ENCODE measurements at places on chromosomes 4 and X.
A peak's percentile ranks its signal among the peaks of the same experiment; 100 is the strongest.

DNA sequence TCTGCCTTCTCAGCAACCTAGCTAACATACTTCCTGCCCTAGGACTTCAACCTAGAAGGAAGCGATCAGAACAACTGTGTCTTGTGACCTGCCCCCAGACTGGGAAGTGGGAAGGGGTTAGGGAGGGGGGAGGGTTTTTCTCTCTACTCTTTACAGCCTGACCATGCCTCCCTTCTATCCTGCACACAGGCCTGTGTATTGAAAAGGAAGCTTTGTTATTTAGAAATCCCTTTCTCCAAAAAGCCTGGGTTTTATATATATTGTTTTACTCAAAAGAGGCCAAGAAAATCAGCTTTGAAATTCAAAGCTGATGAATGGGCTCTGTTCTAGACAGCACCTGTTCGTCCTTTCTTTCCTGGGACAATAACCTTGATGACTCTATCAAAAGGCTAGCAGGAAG is 35.2 kb upstream of the SMS start:
- DNase-seq = no peak

- DNase-seq = no peak
Observed at GRCh38 chrX:113833096-113834055, 750.5 kb upstream of the HTR2C start.

DNA sequence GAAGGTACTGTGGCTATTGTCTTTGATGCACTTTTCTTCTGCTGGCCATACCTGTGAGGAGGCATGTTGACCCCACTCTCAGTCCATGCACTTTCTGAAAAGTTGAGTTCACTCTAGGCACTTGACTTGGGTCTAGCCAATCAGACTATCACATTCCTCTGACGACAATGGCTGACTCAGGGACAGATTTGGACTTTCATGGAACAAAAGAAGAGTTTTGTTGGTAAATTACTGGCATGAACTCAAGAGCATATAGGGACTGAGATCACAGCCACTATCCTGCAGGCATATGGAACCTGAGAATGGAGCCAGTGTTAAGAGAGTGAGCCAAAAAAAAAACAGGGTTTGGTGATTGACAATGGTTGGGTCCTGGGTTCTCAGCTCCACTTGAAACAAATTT is 24.6 kb upstream of the CXCL6 start:
- DNase-seq = no peak

DNA sequence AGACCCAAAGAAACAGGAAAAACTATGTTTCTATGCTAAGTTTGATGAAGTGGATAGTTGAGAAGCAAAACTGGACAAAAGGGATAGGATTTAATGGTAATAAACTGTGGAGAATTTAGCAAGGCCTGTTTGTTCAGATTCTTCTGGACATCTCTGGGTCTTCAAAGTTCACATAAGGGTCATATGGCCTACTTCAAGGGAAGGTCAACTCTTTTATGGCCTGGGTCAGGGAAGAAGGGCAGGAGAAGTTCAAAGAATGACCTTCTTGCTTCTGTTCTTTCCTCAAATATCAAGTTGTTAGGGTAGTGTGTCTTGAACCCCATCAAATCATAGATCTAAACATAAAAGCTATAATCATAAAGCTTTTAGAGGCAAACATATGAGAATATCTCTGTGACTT is 102.7 kb downstream of the SOWAHB start:
- no peak for DNase-seq

GRCh38 chrX:109472939-109473735 is 8.7 kb downstream of the GUCY2F start:
- peak; percentile 66 for DNase-seq

GRCh38 chr4:54109241-54110018 is 9.5 kb downstream of the GSX2 start:
- DNase-seq = no peak

GRCh38 chrX:12058087-12058486 is 80.2 kb upstream of the FRMPD4 start:
- DNase-seq = no peak

DNA sequence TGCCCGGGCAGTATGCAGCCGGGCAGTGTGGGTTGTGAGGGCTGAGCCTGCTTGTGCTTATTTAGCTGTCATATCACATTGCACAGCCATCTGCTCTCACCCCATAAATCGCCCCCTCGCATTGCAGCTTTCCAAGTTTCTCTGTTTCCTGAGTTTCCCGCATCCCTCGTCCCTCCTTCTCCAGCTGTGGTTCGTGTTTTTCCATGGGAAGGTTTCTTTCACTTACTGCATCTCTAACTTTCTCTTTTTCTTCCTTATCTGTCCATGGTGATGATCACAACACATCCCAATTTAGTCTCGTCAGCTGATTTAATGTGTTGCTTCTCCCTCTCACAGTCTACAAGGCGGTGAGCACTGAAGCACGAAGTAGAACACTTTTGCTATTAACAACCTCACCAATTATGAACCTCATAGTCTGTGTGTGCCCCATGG is 118.1 kb downstream of the ENPP6 start:
- DNase-seq = no peak

GRCh38 chrX:17120816-17121215 is 174.4 kb downstream of the REPS2 start:
- DNase-seq = no peak

DNA sequence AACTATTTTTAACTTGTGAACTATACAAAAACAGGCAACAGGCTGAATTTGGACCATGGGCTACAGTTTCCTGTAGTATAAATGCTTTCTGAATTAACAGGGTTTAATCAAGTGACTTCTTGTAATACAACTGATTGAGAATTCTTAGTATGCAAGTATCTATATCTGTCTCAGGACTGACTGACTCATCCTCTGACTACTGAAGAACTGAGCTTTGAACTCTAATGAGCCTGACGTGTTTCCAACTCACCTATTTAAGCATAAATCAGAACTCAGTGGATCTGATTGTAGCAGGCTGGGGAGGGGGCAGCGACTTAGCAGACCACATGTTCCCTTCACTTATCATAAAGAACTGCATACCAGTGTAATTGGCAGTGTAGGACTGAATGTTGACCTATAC is 7.8 kb downstream of the SPATA4 start:
- no peak for DNase-seq

- DNase-seq = peak; percentile 50
Observed at GRCh38 chr4:67714248-67714583, 13.3 kb upstream of the UBA6 start.

DNA sequence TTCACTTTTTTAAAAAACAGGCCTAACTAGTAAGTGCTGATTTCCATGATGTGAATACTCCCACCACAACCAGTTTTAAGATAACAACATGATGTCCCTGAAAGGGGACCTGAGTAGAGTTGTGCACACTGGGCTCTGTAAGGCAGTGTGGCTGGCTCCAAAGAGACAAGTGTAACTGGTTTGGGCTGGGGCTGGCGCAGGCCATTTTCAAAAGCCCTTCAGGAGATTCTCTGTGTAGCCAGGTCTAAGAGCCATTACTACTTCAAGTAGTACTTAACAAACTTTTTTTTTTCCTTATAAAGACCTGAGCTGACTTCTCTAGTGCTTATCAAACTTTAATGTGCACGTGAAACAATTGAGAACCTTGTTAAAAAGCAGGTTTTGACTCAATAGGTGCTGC is 4.3 kb downstream of the QRFPR start:
- no peak for DNase-seq

DNA sequence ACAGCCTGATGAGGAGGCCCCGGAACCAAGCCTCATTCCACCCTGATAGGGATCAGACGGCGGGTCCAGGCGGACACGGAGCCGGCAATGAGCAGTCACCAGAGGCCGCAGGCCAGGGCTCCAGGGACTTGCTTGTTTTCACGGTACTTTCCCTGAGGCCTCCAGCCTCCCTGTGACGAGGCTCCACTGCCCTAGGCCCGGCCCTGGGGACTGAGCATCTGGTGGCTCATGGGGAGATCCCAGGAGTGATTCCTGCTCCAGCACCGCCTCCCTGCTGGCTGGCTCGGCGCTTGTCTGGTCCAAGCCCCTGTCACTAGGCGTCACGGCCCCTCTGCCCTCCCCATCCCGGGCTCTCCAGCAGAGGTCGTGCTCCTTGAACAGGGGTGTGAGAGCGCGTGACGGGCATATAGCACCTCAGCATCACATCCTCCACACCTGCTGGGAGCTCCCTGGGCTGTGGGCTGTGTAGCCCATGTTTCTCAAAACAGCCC is 14.1 kb downstream of the HTRA3 start:
- DNase-seq = no peak

GRCh38 chr4:119722670-119723069 is 94.1 kb upstream of the PDE5A start:
- DNase-seq = no peak

- DNase-seq = no peak
Observed at GRCh38 chr4:164924670-164925238, 47.8 kb downstream of the APELA start.

- DNase-seq = no peak
Observed at GRCh38 chrX:26925088-26925487, 538.1 kb downstream of the PPP4R3C start.

- no peak for DNase-seq
Observed at GRCh38 chrX:15607067-15607466, 6.3 kb upstream of the ACE2 start.

DNA sequence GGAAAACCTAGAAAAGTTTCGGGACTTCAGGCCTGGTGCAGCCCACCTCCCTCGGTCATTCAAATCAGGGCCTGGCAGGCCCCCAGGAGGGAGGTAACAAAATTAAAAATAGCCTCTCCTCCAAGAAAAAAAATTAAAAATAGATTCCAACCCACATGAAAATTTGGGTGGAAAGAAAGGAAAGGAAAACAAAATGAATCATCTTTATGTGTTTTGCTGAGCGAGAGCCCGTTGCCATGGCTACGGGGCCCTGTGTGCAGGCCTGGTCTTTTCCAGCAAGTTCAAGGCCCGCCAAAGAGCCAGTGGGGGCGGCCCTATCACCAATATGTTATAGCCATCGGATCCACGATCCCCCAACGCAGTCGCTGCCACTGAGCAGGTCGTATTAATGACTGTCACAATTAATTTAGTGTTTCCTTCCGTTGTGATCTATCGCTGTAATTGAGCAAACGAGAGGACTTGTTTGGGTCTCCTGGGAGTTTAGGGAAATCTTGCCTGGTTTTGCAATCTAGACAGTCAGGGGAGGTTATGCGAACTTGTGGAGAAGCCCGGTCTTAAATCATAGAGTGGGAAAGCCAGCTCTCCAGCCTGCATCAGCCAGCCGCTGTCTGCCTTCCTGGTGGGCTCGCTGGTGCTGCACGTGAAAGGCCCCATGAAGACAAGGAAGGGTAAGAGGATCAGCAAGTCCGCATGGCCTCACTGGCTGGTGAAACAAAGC is 452.4 kb downstream of the BCOR start:
- peak; percentile 83 for DNase-seq

- no peak for DNase-seq
Observed at GRCh38 chr4:148162991-148163390, 279.2 kb downstream of the NR3C2 start.

DNA sequence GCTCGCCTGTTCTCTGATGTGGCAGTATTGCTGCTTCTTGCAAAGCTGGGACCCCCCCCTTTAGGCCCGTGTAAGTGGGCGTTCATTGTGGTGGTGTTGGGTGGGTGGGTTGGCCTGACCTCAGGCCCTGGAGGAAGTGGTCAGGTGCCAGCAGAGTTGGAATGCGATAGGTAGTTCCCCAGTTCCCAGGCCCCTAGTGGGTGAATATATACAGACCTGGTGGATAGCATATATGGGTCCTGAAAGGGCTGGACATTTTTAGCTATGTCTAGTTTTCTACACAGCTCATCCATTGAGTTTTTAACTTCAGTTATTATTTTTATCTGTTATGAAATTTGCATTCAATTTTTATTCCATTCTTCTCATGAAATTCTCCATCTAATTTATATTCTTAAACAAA is 35.8 kb upstream of the UCP1 start:
- DNase-seq = no peak
